ENCODE measurements at places on chromosomes 16 and 17.
A peak's percentile ranks its signal among the peaks of the same experiment; 100 is the strongest.

- H3K27ac ChIP-seq: no peak overlapping the region
- no peaks in the 10 kb centered on the region for H3K4me1 ChIP-seq
- no peak for DNase-seq
- no peaks in the 10 kb centered on the region for H3K27me3 ChIP-seq
- no peak overlapping the region for H3K4me3 ChIP-seq
Measured at GRCh38 chr16:70410734-70411133, 28.2 kb downstream of the ST3GAL2 start.

GRCh38 chr17:10803830-10804475, at the start of gene TMEM238L:
TMEM238L (minus strand) TSS chr17:10804099; CDS start chr17:10803963, 136 bp downstream.
- no peaks in the 10 kb centered on the region for H3K27me3 ChIP-seq
- no peak for DNase-seq
- H3K4me1 ChIP-seq: no peaks in the 10 kb centered on the region
- no peaks in the 10 kb centered on the region for H3K36me3 ChIP-seq
- no peak within 1 kb of the TSS for H3K27ac ChIP-seq
- no peak within 1 kb of the TSS for H3K4me3 ChIP-seq

DNA sequence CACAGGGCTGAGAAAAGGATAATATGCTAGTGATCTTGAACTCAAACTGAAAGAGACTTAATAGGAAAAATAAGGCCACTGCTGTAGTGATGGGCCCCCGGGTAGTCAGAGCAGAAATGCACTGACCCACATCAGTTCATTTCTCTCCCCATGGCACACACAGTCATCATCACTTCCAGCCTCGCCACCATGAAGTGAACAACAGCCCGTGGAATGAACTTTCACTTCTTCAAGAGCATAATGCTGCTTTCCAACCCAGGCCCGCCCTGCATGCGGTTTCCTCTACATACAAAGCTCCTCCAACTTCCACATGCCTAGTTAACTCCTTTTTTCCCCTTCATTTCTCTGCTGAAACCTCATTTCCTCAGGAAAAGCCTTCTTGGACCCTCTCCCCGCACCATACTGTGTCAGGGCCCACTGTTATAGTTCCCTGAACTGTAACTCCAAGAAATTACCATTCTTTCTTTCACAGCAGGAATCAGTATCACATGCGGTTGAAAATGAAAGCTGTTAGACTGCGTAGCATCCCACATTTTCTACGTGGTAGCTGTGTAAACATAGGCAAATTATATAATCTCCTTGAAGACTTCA, 65.8 kb upstream of the SMIM36 start:
- H3K36me3 ChIP-seq: no peaks in the 10 kb centered on the region
- peak; percentile 78 for DNase-seq
- H3K27ac ChIP-seq: peak overlapping the region; percentile 88

DNA sequence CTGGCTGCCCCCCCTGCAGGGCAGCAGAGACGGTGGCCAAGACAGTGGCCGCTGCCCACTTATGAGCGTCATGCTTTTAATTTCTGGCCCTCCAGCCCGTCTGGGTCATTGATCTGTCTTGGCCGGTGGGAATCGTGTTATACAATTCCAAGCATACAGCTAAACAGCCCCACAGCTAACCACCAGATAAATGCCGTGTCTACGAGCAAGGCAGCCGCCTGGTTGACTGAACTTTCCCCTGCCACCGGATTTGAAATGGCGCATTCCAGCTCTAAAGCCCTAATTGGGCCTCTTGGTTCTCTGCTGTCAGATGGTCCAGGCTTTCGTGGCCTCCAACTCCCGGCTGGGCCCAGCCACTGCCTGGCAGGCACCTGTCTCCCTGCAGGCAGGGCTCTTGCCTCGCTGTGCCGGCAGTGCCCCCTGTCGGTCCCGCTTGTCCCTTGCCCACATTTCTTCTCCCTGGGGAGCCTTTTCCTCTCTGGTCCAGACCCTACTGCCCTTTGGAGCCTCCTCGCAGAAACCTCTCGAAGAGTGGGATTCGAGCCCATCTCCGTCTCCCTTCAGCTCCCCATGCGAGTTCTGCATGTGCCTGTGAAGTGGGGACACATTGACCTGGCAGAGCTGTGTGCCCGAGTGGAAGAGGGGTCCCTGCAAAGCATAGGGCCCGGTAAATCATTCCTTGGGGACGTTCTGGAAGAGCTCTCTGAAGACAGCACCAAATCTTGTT, 1.8 kb upstream of the RBFOX3 start:
- H3K4me3 ChIP-seq: no peak overlapping the region
- H3K36me3 ChIP-seq: no peaks in the 10 kb centered on the region
- no peak for DNase-seq
- H3K27me3 ChIP-seq: peaks cover 23% of the 10 kb centered on the region
- H3K4me1 ChIP-seq: no peaks in the 10 kb centered on the region

GRCh38 chr16:57603115-57604024, 25.1 kb upstream of the ADGRG1 start:
- no peak overlapping the region for H3K27ac ChIP-seq
- DNase-seq: no peak
- H3K36me3 ChIP-seq: no peaks in the 10 kb centered on the region
- no peak overlapping the region for H3K4me3 ChIP-seq
- no peaks in the 10 kb centered on the region for H3K4me1 ChIP-seq
- no peaks in the 10 kb centered on the region for H3K27me3 ChIP-seq

- H3K27ac ChIP-seq: no peak overlapping the region
- DNase-seq: no peak
- no peak overlapping the region for H3K4me3 ChIP-seq
- no peaks in the 10 kb centered on the region for H3K27me3 ChIP-seq
Measured at GRCh38 chr16:80047842-80048241, 447.3 kb upstream of the MAF start.

DNA sequence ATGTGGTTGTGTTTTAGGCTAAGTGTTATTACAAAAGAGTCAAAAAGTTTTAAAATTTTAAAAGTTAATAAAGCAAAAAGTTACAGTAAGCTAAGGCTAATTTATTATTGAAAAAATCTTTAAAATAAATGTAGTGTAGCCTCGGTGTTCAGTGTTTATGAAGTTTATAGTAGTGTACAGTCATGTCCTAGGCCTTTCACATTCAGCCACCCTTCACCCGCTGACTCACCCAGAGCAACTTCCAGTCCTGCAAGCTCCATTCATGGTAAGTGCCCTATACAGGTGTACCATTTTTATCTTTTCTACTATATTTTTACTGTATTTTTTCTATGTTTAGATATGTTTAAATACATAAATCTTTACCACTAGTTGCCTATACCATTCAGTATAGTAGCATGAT, 98.5 kb upstream of the RPRML start:
- no peak for DNase-seq
- H3K4me1 ChIP-seq: no peaks in the 10 kb centered on the region
- no peaks in the 10 kb centered on the region for H3K36me3 ChIP-seq
- no peak overlapping the region for H3K27ac ChIP-seq
- no peaks in the 10 kb centered on the region for H3K27me3 ChIP-seq

DNA sequence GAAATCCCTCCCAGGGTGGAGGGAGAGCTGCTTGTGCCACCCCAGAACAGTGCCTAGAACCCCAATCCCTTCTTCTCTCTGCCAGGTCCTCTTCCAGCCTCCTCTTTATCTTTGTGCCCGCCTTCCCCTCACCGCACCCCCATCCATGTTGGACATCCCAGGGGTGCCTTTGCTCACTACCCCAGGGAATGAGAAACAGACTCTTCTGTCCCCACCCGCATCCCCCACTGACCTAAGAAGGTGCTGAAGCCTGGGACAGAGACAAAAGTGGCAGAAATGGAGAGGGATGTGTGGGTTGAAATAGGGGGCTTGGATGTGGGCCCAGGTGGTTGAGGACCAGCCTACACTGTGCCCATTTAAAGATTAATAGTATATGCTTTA, 17.0 kb downstream of the ALOX15B start:
- H3K27ac ChIP-seq: no peak overlapping the region
- H3K27me3 ChIP-seq: peaks cover 8% of the 10 kb centered on the region
- H3K4me3 ChIP-seq: no peak overlapping the region

DNA sequence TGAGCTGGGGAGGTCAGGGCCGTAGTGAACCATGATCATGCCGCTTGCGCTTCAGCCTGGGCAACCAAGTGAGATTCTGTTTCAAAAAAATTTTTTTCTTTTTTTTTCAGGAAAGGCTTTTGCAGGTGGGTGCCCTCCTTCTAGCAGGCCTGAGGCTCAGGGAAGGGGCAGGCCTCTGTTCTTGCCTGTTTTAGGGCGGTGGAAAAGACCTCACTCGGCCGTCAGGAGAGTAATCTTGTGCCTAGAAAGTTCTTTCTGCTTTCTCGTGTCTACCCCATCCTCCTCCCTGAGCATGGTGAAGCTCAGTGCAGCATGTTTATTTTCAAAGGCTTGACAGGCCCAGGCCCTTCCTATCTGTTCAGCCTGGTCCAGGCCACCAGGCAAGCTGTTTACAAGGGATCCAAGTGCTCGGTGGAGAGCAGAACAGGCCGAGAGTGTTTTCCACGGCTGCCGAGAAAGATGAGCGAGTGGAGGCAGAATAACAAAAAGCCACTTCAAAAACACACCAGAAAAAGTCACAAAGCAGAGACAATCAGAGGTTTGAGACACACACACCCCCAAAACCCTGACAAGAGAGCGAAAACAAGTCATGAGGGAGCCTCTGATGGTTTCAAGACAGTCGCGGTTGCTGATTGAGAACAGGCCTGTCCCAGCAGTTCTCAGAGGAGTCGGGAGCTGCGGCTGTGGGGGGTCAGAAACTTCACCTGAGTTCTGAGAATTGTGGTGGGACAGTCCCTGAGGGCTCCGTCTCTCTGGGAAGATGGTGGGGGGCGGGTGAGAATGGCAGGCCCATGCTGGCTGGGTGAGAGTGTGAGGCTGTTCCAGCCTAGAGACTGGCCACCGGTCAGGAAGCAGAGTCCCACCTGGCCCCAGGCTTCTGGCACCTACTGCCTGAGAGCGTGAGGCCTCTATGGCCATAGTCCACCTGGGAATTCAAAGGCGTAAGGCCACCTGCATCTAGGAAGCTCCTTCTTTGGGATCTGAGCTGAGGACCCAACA, 37.5 kb upstream of the CCR7 start:
- no peak overlapping the region for H3K4me3 ChIP-seq
- H3K36me3 ChIP-seq: no peaks in the 10 kb centered on the region
- no peaks in the 10 kb centered on the region for H3K27me3 ChIP-seq
- no peak for DNase-seq
- no peaks in the 10 kb centered on the region for H3K4me1 ChIP-seq

DNA sequence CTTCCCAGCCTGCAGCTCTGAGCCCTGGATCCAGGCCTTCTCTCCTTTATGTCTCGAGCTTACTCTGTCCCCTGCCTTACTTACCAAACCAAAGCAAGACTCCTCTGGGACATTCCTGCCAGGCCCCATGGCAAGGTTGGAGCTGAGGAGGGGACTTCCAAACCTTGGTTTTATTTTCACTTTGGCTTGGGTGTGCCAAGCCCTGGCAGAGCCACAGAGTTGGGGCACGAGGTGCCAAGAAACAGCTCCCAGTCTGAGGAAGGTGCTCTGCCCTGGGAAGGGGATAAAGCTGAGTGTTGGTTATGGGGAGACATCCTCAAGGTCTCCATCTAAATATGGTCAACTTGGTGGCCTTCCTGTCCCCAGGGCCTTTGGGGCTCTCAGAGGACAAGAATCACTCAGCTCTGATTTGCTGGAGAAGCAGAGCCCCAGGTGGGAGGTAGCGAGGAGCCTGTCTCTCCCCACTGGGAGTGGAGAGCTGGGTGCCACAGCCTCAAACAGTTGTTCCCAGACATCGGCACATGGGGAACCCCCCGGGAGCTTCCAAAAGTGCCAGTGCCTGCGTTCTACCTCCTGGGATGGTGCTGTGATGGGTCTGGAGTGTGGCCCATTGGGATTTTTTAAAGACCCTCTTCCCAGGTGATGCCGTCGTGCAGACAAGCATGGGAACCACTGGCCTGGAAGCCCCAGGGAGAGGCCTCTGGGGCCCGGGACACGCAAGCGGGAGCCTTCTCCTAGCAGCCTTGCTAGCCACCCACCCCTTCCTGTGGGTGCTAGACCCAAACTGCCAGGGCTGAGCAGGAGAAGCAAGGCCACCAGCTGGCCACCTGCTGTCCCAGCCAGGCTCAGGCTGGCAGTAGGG, 10.3 kb downstream of the NLRC5 start:
- no peak for DNase-seq
- H3K27ac ChIP-seq: peak overlapping the region; percentile 85
- no peak overlapping the region for H3K4me3 ChIP-seq
- no peaks in the 10 kb centered on the region for H3K36me3 ChIP-seq

DNA sequence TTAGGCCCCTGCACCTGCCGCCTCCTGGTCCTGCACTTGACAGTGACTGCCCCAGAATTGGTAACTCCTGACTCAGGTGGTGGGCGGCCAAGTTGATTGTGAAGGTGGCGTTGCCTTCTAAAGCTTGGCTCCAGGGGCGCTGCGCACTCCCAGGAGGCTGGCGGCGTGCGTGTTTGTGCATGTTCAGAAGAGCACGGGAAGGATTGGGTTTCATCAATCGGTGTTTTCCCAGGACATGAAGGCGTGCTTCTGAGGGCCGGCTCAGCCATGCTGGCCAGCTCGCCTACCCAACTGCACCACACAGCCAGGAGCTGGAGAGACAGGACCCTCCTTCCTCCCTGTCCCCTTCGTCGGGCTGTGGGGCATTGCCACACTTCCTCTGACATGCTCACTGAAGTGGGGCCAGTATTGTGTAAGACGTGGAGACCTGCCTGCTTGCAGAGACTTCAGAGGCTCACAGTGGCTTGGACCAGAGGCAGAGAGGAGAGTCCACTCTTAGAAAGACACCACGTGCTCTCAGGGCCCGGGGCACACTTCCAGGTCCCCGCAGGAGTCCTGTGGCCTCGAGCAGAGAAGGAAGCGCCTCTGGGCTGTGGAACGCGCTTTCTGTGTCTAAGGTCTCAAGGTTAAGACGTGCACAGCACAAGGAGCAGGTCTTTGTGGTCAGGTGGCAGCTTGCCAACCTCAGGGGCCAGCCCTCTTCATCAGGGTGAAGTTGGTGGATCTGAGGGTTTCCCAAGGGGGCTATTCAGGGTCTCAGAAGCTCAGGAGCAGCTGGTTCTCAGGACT, 2.8 kb downstream of the RAB40C start:
- no peaks in the 10 kb centered on the region for H3K4me1 ChIP-seq
- no peaks in the 10 kb centered on the region for H3K27me3 ChIP-seq
- H3K4me3 ChIP-seq: no peak overlapping the region
- no peaks in the 10 kb centered on the region for H3K36me3 ChIP-seq
- H3K27ac ChIP-seq: no peak overlapping the region

DNA sequence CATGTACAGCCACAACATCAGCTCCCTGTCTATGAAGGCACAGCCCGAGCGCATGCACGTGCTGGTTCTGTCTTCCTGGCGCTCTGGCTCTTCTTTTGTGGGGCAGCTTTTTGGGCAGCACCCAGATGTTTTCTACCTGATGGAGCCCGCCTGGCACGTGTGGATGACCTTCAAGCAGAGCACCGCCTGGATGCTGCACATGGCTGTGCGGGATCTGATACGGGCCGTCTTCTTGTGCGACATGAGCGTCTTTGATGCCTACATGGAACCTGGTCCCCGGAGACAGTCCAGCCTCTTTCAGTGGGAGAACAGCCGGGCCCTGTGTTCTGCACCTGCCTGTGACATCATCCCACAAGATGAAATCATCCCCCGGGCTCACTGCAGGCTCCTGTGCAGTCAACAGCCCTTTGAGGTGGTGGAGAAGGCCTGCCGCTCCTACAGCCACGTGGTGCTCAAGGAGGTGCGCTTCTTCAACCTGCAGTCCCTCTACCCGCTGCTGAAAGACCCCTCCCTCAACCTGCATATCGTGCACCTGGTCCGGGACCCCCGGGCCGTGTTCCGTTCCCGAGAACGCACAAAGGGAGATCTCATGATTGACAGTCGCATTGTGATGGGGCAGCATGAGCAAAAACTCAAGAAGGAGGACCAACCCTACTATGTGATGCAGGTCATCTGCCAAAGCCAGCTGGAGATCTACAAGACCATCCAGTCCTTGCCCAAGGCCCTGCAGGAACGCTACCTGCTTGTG, 10.7 kb downstream of the CHST4 start:
- no peak overlapping the region for H3K4me3 ChIP-seq
- no peaks in the 10 kb centered on the region for H3K27me3 ChIP-seq
- H3K4me1 ChIP-seq: no peaks in the 10 kb centered on the region
- no peaks in the 10 kb centered on the region for H3K36me3 ChIP-seq

Data from right atrium auricular region (tissue), 2 donors.